ENCODE measurements at places on chromosomes 16 and 17. TPM values are rescaled to one million over a fixed set of nuclear protein-coding genes. Genes with fewer than 3 reads are reported as not detected.
A peak's percentile ranks its signal among the peaks of the same experiment; 100 is the strongest.

DNA sequence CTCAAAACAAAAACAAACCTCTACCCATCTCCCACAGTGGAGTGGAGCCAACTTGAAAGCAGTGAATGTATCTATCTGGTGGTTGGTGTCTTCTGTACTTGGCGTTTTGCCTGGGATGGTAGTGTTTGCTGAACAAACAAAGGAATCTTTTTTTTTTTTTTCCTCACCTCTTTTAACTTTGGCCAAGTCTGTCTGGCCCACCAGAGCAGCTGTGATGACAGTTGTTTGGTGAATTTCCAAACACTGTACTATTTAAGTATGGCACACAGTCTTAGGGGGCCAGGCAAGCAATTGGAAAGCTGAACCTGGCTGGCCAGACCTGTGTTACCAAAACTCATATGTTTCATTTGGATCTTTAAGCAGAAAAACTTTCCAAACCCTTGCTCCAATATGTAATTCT, 101.8 kb upstream of the CDH13 start:
- DNase-seq, result no peak

KCTD19 gene
- total RNA-seq, result not detected

ZP2 gene
- not detected for total RNA-seq

DNA sequence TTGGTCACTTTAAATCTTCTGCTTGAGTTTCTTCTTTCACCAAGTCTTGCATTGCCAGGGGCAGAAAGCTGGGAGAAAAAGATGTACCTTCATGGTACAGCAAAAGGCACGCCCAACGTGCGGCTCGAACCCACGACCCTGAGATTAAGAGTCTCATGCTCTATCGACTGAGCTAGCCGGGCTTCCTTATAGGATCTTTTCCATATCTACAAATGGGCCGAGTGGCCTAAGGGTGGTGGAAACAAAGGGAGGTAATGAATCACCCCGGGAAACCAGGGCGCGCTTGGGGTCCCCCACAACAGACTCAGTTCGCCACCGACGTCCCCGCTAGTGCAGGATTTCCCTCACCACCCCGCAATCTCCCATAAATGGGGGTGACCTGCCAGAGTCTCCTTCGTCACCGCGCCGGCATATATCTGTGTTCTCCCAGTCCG, 7.5 kb upstream of the OR1F1 start:
- DNase-seq, result no peak

DNA sequence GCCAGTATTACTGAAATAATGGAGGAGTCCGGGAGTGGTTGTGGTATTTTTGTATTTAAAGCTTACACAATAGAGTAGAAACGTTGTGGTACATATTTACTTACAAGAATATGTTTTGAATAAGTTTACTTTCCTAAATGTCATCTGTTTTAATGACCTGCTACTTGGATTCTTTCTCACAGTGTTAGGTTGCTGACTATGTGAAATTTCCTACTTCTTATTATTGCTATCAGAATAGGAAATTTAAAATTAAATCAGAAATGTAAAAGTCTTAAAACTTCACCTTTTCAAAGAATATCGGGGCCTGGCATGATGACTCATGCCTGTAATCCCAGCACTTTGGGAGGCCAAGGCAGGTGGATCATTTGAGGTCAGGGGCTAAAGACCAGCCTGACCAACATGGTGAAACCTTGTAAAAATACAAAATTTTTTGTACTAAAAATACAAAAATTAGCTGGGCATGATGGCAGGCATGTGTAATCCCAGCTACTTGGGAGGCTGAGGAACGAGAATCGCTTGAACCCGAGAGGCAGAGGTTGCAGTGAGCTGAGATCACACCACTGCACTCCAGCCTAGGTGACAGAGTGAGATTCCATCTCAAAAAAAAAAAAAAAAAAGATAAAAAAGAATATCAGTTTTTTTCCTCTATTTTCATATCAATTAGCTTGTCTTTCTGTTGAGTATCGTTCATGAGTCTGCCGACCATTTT, 77.8 kb downstream of the VMP1 start:
- no peak for DNase-seq

- peak; percentile 81 for DNase-seq
Measured at GRCh38 chr17:2347805-2348685, 10.7 kb downstream of the SGSM2 start.

DNA sequence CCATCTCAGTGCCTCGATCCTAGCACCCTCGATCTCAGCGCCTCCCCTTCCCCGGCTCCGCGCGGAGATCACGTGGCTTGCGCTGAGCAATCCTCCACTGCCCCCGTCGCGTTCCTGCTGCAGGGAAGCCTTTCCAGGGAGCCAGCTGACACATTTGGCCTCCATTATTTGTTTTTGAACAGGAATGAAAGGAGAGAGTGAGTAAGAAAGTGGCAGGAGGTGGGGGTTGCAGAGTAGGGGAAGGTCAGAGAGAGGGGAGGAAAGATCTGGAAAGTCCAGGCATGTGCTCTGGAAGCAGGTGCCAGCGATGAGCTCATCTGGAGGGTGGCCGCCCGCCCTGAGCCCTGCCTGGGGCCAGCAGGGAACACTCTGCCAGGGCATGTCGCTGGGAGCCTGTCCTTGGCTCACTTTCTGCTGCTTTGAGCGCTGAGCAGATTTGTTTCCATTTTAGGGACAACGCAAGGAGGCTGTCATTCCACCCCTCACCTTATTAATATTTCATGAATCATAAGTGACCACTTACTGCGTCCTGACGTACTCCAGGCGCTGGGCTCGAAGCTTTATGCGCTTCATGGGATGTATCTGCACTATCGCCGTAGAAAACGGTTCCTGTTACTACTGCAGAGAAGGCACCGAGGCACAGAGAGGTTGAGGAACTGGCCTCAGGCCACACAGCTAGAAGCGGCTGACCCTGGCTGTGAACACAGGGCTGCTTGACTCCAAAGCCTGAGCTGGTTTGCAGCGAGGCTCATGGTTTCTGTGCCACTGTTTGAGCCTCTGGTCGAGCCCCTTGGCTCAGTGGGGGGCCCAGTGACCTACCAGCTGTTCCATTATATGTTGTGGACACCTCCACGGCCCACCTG, 283.1 kb downstream of the SEC14L1 start:
- peak; percentile 89 for DNase-seq

All from lower leg skin (tissue), 4 donors.